Ecto neural progenitor cell (in vitro differentiated cells): ENCODE measurements at places on chromosomes 11 and 22.

DNA sequence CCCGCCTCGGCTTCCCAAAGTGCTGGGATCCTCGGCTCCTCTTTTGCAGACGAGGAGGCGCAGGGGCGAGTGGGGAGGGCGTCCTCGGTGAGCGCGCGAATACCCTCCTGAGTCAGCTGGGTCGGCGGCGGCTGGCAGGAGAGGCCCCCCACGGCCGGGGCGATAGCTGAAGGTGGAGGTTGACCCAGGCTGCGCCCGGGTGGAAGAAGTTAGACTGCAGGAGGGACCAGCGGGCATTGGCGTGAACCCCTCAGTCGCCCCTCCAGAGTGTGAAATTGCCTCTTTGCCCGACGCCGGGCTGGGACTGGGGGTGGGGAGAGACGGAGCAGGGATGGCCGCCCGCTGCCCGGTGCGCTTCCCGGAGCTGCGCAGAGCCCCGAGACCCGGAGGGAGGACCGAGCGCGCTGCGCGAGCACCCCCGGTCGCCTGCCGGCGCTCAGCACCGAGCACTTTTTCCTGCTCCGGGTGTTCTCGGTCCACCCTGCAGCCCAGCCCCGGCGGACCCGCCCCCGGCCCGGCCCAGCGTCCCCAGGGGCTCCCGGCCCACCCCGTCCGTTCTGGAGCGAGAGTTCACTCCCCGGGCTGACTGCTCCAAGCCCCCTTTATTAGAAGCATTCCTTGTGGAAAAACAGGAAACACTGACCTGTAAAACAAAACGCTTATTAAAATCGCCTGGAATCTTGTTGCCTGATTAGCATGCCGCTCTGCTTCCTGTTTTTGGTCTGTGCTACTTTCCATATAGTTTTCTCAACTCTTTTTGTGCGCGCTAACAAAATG is 13.7 kb upstream of the CPT1A start:
- peak; percentile 61 for DNase-seq

DNA sequence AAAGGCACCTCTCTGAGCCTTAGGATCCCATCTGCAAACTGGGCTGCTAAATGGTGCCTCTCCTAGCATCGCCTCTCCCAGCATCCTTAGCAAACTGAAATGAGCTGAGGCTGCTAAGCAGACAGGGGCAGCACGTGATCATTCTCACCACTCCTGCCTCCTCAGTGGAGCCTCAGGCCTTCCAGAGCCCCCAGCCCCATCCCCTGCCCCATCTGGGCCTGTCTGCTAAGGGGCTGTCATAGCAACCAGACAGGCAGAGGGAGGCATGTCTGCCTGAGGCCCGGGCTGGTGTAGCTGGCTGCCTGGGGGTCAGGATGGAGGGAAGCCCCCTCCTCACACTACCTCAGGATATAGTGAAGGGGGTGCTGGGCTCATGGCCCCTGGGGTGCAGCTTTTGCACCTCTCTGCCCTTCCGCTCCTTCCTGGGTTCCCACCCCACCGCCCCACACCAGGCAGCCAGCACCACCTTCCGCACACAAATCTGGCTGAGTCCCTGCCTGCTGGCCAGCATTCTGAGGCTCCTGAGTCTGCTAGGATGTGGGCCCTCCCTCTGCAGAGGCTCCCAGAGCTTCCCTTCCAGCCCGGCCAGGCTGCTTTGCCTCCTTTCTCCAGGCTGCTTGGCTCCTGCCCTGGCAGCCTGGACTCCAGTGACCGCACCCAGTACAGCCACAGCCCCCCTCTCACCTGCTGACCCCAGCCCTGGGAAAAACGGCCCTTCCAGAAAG is 47.5 kb upstream of the TTLL12 start:
- DNase-seq = peak; percentile 63

GRCh38 chr11:38060920-38061319 is 1462.9 kb upstream of the RAG2 start:
- DNase-seq = no peak

- no peak for DNase-seq
These were observed 28.6 kb downstream of the GNAZ start for GRCh38 chr22:23098718-23099530.

- no peak for DNase-seq
These were observed 71.5 kb downstream of the SIK3 start for GRCh38 chr11:117026593-117027330.

- DNase-seq = no peak
These were observed 11.7 kb downstream of the APIP start for GRCh38 chr11:34904421-34904955.

DNA sequence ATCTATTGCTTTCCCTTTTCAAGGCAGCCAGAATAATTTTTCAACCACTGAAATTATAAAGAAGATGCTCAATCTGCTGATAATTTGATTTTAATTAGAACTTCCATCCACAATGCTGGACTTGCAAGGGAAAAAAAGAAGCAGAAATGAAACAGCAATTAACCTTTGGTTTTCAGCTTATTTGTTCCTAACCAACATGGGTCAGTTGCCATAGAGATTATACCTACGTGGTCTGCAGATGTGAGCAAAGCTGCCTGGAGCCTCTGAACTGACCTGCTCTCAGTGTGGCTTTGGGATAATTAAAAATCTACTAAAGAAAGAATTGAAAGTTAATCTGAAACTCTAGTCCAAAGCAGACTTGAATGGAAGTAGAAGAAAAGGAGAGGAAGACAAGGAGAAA is 195.7 kb upstream of the API5 start:
- no peak for DNase-seq

DNA sequence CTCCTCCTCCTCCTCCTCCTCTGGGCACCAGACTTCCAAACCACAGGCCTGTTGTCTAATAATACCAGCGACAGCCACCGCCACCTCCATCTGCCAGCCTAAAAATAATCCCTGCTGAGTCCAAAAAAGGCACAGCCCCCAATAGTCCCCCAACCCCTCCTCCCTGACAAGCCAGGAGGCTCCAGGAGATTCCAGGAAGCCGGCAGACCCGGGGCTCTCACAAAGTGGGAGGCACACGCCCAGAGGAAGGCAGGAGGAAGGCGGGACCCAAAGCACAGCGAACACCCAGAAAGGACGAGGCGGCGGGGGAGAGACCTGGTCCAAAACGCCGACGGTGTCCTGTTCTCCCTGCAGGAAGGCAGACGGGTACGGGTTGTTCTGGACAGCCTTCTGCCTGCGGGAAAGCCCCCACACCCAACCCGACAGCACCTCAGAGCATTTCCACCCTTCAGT is 5.9 kb downstream of the IGSF9B start:
- DNase-seq = no peak

- no peak for DNase-seq
These were observed 266.8 kb downstream of the MN1 start for GRCh38 chr22:27534720-27535125.

DNA sequence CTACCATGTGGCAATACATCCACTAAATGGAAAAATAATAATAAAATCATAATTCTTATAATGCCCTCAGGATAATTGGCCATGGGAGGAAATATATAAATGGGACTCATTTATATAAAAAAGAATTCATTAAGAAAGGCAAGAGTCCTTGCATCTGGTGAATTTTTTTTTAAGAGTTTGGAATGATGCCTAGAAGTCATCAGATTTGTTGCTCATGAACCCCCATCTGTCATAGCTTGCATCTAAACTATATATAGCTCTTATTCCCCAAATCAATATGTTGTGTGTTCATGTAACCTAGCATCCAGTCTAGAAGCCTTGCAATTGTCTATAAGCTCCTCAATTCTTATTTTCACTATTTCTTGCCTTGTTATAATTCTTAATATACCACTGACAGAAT is 75.9 kb downstream of the CADM1 start:
- no peak for DNase-seq

GRCh38 chr22:23499845-23500500 is 80.1 kb downstream of the IGLL1 start:
- DNase-seq = no peak

DNA sequence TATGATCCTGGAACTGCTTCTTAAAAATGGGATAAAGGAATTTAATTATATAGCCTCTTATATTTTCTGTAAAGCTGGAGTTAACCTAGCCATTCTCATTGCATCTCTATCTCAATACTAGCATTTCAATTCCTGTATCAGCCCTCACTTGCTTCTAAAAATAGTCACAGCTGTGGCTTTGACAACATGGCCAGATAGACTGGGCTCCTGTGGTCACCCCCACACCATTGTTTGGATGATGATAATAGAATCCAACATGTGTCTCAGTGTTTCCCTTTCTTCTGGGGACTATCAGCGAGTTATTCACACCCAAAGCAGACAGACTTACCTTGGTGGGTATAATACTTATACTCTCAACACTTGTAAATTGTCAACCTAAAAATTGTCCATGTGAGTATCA is 6.9 kb downstream of the VWA5A start:
- no peak for DNase-seq

GRCh38 chr11:45527898-45528297 is 137.5 kb downstream of the CHST1 start:
- DNase-seq = no peak

GRCh38 chr11:107102692-107103477 is 84.6 kb upstream of the GUCY1A2 start:
- DNase-seq = no peak

- DNase-seq = no peak
These were observed 521 bp downstream of the PES1 start for GRCh38 chr22:30591191-30591587.

DNA sequence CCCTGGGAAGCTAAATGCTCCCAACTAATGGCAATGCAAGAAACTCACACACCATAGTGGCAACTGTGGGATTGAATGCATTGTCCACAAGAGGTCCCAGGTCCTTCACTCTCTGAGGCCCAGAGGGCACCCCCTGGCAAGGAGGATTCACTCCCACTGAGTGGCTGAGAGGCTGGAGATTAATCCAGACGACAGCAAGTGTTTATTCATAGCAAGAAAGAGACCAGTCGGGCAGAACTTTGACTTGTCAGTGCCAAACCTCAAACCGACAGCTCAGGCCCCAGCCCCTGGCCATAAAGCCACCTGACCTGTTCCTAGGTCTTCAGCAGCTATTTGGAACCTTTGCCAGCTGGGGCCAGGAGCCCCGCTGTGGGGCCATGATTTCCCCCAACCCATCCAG is 54.5 kb upstream of the MPEG1 start:
- DNase-seq = no peak

GRCh38 chr22:50009251-50009650 is 3.3 kb downstream of the IL17REL start:
- DNase-seq = no peak

DNA sequence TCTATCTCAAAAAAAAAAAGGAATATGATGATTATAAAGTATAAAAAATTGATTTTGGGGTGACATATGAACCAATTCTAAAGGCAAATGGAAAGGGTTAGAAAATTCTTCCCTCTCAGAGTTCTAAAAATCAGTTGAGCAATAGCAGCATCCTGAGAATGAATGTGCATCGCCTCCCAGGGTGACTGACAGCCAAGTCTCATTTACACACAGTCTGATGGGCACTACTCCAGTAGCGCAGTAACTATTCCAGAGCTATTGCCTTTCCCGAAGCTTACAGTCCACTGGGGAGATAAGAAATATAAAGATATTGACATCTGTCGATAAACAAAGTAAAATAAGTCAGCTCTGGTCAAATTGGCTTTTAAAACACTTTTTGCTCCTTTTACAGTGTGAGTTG is 32.3 kb upstream of the SORL1 start:
- DNase-seq = no peak

DNA sequence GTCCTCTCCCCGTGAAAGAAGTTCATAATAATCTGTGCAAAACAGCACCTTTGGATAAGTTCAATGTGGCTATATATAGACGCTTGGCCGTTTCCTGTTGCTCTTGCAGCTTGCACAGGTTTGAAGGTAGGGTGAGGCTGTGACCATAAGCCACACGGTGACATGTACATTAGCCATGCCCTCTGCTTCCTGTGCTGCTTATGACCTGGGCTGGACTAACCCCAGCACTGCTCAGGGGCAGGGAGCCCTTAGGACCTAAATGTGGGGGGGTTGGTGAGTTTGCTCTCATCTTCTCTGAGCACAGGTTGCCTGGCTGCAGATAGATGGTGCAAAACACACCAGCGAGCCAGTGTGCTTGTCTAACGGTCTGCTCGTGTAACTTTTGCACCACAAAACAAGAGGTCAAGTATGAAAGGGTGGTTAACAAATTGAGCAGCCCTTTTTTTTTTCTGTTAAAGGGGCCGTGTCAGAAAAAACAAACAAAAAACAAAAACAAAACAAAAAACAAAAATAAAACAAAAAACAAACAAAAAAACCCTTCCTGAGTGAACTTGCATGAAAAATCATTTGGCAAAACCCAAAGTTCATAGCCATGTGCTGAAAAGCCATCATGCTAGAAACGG is 37.3 kb downstream of the FLI1 start:
- no peak for DNase-seq

GRCh38 chr11:112805658-112806057 is 155.6 kb upstream of the NCAM1 start:
- DNase-seq = no peak

GRCh38 chr11:116930586-116930985 is 93.2 kb upstream of the APOA1 start:
- DNase-seq = no peak

DNA sequence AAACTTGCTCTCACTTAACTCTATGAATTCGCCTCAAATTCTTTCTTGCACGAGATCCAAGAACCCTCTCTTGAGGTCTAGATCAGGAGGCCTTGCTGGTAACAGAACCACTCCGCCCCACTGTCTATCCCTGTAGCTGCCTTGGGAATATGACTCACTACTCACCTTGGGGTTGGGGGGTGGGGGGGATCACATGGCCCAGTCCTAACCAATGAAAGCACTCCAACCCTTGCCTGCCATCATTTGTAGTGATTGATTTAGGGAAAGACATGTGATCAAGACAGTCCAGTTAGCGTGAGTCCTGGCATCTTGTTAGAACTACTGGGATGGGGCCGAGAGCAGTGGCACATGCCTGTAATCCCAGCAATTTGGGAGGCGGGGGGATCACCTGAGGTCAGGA is 4.8 kb upstream of the MRTFA start:
- no peak for DNase-seq

- DNase-seq = no peak
These were observed 459.1 kb downstream of the MIAT start for GRCh38 chr22:27116312-27117086.

DNA sequence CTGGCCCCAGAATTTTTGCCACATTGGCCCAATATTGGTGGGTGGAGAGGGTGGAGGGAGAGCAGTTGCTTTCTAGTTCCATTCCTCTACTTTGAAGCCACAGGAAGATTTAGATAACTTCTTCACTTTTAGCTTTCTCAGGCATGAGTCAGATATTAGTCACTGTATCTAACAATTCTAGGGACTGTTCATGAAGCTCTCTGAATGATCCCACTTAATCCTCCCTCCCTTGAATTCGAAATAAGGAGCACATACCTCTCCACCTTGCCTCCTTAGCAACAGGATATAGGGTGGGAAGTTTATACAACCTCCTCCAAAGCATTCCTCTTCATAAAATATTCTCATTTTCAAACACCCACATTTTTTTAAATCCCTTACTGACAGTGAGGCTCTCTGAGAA is 13.5 kb downstream of the FSHB start:
- no peak for DNase-seq

GRCh38 chr22:20244691-20245576 is 23.2 kb downstream of the RTN4R start:
- no peak for DNase-seq

DNA sequence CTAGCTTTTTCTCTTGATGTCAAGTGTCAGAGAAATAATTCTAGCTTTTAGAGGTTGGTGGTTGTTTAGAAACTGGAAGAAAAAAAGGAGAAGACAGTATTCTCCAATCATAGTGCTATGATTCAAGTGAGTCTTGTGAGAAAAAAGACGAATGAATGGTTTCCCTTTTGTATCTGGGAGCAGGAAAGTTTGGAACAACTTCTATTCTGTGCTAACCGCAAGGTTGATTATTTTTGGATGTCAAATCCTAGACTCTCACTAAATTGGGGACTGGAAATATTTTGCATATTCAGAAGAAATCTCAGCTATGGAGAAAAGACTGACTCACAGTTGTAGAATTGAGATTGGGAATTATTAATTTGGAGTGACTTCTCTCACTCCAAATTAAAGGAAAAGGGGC is 69.2 kb downstream of the SYT13 start:
- no peak for DNase-seq
